ENCODE measurements at places on chromosomes 6 and 20.

DNA sequence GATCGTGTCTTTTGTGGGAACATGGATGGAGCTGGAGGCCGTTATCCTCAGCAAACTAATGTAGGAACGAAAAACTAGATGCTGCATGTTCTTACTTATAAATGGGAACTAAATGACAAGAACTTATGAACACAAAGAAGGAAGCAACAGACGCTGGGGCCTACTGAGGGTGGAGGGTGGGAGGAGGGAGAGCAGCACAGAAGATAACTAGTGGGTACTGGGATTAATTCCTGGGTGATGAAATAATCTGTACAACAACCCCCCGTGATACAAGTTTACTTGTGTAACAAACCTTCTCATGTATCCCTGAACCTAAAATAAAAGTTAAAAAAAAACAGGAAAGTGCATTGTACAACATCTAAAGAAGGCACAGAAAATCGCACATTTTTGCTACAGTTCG, 59.0 kb upstream of the TMEM170B start:
- DNase-seq: no peak

DNA sequence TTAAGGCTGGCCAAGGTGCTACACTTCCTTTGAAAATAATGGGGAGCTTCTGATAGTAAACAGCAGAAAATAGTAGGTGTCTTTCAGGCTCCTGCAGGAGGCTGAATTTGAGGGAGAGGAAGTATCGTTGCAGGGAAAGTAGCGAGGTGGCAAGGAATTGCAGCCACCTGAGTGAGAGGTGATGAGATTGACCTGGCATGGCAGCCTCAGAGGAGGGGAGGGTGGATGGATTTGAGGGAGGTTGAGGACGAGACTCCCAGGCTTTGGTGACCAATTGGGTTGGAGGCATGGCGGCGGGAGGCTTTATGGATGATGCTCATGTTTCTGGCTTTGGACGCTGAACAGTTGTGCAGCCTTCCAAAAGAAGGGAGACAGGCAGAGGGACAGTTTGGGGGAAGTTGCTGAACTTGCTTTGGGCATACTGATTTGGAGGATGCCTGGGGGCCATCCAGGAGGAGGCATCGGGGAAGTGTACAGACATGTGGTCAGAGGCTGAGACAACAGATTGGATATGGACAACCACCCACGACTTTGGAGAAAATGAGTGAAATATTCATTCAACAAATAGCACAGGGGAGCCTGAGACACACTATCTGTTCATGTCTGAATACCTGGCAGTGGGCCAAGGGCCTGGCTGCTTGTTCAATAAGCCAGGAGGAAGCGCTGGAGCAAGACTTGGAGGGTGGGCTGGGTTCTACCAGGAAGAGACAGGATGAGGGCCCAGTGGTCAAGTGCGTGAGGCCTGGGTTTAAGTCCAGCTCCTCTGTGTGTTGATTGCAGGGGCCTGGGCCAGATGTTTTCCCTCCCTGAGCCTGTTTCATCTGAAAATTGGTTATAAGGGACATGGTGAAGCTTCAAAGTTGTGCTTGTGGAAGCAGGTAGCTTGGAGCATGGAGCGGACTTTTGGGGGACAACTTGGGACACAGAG, 113.2 kb downstream of the CEBPB start:
- DNase-seq: no peak

- no peak for DNase-seq
These were observed 14.3 kb downstream of the TTBK1 start for GRCh38 chr6:43257367-43258145.

GRCh38 chr6:136969930-136970329, 47.8 kb downstream of the SLC35D3 start:
- no peak for DNase-seq

GRCh38 chr20:13348311-13349234, 127.5 kb downstream of the ISM1 start:
- no peak for DNase-seq

DNA sequence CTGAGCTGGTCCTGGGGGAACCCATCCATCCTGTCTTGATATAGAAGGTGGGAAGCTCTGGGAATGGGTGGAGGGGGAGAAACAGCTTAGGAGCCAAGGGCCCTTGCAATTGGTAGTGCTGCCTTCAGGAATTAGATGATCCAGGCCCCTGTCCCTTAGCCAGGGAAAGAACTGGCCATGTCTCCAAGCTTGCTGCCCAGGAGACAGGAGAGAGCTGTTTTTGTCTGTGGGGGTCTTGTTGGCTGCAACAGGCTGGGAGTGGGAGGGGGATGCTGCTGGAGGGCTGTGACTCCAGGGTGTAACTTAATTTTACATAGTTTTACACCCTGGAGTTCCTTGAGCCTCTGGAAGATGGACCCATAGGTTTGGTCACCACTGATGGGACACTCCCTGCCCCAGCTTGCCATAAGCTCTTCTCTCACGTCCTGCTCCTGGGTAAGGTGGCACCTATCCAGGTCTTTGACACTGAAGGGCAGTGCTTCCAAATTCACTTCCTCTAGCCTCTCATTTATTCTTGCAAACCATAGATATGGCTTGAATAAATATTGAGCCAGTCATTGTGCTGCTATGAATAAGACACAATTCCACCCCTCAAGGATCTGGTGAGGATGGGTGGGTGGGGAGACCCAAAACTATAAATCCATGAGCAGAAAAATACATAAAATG, 16.8 kb downstream of the VEGFA start:
- no peak for DNase-seq
